ENCODE measurements at places on chromosomes 1 and 21.

DNA sequence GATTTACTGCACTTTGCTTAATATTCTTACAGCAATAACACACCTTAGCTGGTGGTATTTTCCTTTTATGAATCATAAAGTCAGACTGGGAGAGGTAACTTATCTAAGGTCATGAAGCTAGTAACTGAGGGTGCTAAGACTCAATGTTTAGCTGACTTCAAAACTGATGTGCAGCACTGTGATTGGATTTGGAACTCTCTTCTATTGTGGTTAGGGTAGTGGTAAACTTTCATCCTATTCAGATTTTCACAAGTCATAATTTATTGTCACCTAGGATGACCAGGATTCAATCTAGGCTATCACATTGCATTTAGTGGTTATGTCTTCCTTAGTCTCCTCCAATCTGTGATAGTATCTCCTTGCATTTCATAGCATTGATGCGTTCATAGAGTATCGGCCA is 18.9 kb downstream of the EPB41 start:
- DNase-seq, result no peak

DNA sequence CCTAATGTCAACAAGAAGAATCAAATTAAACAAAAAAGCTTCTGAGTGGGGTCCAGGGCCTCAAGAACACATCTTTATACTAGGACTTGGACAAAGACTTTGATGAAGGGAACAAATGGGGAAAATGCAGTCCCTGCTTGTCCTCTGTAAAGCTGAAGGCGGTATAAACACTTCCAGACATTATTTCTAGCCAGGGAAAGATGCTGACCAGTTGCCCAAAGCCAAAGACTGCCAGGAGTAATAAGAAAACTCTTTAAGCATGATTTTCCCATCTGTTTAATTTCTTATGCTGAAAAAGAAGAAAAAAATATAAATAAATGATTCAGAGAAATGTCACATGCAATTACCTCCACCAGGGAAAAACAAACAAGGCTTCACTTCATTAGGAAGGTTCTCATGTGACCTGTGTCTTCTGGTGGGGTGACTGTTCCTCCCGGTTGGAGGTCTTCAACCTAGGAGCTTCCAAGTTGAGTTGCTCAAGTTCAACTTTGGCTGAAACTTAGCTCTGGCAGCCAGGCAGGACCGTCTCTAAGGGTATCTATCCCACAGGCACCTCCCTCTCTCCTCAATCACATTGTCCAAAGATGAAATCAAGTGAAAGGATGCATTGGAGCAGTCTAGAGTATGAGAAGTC is 65.2 kb upstream of the KCNE2 start:
- no peak for DNase-seq

DNA sequence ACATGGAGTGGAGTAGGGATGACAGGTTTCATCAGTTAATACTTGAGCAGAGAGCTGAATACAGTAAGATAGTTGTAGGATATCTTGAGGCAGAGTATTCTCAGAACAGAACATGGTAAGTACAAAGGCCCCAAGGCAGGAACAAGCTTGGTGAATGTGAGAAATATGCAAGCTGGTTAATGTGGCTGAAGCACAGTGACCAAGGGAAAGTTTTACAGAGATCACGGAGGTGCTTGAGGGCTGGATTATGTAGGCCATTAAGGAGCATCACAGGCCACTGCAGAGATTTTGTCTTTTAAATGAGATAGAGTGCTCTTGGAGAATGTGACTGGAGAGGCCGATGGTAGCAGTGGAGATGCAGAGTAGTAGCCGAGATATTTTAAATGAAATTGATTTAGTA is 54.0 kb upstream of the BOLA1 start:
- no peak for DNase-seq

- DNase-seq, result no peak
These were observed 511.8 kb upstream of the USP24 start for GRCh38 chr1:55726994-55727393.

DNA sequence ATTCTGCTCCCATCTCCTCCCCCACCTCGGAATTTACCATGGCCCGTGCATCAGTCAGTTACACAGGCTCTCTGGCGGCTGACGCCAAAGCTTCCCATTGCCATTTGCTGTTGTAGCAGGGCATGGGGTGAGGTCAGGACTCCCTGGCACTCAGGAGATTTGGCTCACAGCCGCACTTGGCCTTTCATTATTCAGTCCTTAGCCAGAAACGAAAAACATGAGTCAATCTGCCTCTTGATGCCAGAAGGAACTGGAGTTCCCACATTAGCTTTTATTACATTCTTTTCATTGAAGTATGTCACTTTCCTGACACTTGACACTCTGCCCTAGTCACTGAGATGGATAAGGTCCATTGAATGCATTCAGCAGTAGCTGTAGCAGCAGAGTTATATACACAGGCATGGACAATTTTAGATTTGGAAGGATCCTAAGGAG is 260.6 kb downstream of the CACNA1E start:
- no peak for DNase-seq

- DNase-seq, result no peak
These were observed 228.4 kb upstream of the DMRTA2 start for GRCh38 chr1:50651476-50652263.

DNA sequence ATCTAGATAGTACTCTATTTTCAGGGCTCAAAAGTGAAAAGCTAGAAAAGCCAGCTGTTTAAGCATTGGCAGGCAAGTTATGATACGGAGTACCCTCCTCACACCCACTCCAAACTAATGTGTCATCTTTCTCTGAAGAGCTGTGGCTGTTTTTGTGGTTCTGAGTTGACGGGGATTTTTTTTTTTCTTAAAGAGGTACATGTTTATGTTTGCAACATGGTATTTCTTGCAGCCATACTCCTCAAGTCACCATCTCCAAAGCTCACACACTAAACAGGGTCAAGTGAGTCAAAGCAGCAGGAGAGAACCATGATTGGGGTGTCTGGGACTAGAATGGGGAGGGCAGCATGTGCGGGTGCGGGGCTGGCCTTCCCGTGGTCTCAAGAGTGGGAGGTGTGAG is 347.2 kb downstream of the DISC1 start:
- peak; percentile 2 for DNase-seq

GRCh38 chr1:36083219-36083618 is 675 bp upstream of the TEKT2 start:
- DNase-seq, result no peak

DNA sequence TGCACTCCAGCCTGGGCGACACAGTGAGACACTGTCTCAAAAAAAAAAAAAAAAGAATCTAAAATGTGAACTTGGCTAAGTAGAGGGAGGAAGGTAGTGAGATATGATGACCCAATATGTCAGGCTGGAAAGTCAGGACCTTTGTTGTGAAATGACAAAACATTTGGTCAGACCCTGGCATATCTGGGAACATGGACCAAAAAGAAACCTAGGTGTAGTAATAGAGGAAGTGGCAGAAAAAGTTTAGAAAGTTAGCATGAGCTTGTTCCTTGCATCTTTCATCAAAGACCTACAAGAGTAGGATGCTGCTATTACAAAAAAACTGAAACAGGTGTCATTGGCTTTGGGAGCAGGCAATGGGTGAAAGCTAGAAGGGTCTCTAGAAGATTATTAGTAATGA is 7.3 kb upstream of the S100A3 start:
- no peak for DNase-seq

DNA sequence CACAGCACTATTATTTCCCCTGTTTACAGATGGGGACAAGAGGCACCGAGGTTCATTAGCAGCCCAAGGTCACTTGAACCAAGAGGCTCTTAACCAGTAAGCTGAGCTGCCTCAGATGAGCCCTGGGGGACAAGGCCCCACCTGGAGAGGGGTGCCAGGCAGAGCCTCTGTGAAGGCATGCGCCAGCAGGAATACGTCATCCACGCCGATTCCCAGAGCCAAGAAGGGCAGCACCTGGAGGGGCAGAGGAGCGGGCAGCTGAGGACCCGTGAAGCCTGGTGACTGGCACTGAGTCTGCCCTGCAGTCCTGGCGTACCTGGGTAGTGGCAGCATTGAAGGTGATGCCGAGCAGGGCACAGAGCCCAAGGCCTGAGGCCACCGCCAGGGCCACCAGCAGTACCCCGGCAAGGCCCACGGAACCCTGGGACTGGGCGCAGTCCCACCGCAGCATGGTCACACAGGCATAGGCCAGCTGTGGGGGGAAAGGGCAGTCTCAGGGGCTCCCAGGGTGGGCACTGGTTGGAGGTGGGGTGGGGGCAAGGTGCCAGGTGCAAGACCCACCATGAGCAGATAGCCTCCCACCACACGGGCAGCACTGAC is 14.1 kb downstream of the PTCH2 start:
- no peak for DNase-seq

DNA sequence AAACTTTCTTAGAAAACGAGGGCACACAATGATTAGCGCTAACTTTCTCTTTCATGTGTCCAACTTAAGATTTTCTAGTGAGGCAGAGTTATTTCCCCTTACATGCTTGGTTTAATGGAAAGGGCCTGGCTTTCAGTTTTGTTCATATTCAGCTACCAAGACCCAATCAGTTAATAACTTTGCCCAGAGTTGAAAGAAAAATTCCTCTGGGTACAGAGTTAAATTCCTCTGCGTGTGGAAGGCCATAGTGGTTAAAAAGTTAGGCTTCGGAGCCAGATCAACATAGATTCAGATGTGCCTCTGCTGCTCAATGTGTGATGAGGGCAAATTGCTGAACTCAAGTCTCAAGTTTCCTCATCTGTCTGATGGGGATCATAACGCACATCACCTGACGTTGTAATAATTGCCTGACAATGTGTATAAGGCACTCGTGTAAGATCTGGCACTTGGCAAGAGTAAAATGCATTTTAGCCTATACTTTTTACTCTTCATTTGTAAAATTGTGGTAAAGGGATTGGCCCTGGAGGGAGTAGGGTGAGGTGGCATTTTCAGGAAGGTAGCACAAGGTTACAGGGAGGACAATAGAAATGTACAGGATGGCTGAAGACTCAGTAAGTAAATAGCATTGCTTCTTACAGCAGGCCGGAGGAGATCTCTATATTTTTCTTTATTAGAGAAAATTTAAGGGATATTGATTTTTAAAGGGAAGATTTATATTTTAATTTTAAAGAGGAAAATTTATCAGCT is 103.4 kb downstream of the ROR1 start:
- no peak for DNase-seq

DNA sequence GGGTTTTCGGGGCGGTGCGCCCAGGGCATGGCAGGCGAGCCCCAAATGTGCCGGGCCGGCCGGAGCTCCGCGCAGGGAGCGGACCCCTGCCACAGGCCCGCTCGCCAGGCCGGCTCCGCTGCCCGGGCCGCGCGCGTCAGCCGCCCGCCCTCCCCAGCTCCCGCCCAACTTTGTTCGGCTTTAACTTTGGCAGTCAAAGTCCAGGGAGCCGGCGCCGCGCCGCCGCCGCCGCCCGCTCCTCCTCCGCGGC is 488 bp downstream of the SLC35D1 start:
- no peak for DNase-seq

GRCh38 chr1:202586018-202586821 is 124.0 kb downstream of the SYT2 start:
- no peak for DNase-seq

GRCh38 chr1:4118746-4119515 is 218.9 kb upstream of the C1orf174 start:
- DNase-seq, result no peak

- no peak for DNase-seq
These were observed 71.0 kb downstream of the SLC45A1 start for GRCh38 chr1:8388732-8389562.

DNA sequence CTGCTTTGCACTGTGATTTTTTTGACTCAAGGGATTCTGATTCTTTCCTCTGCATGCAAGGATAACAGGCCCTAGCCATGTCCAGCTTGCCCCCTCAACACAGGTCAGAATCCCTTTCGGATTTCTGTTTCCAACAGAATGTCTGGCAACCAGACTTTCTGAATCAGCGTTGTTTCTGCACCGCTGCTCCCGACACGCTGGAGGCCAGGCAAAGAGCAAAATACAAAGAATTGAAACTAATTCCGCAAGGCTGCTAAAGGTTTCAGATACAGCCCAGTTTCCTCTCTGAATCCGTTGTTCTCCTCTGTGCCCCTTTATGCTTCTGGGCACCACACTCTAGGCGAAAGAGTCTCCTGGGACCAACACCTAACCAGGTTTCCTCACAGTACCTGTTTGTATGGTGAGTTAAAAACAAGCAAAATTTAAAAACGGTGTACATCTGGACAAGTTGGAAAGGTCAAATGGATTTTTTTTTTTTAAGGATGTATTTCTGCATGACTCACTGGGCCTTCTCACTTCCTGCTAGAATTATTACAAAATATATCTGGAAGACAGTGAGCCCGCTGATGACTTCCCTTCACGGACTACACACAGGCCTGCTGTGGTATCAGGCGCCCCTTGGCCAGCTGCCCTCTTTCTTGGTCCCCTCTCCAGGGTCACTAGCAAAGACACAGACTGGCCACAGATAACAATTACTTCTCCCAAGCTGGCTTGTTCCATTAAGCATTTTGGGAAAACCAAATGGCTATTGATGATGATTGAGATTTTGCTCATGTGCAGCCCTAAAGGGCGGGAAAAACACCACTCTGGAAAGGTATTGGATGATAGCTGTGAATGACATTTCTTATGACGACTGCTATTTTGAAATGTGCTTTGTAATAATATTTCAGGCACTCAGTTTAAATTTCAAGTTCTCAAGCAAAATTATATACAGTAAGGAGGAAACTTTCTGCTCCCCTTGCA is 118.3 kb downstream of the TGFB2 start:
- no peak for DNase-seq

DNA sequence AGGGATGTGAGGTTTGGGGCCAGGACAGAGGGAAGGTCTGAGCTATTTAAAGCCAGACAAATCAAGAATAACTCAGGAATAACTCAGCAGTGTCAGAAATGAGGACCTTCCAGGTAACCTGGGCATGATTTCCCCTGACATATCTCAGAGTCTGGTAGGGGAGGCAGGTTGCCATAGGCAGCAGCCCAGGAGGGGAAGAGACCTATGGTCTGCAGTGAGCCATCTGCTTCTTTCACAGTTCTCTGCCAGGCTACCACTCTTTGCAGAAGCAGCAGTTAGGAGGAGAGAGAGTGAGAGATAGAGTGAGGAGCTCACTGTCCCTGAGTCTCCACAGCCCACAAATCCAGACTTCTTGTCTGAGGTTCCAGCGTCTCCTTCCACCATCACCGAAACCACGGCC is 6.3 kb upstream of the VSIG8 start:
- no peak for DNase-seq

DNA sequence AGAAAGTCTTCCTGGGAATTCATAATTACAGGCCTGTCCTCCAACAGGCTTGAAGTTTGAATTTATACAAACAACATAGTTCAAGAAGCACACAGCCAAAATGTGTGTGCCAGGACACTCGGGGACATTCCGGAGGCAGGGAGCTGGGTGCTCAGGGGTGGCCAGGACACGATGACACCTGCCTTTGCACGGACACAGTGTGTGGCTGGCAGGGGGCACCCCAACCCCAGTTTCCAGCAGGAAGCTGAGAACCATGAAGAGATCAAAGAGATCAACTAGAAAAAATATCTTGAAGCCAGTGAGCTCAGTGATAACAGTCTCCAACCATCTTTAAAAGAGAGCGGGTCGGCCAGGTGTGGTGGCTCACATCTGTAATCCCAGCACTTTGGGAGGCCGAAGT is 32.5 kb upstream of the TRAPPC10 start:
- DNase-seq, result no peak

All from activated naive CD8-positive, alpha-beta T cell treated with anti-CD3 and anti-CD28 coated beads for 36 hours (primary cell).